NCI-H1436 treated with DMSO at 0.1 percent for 48 hours (cell line): ENCODE measurements at places on chromosomes 7 and 10.

- no peak for DNase-seq
These were observed 54.5 kb downstream of the ELMO1 start for GRCh38 chr7:37394158-37394557.

- DNase-seq = no peak
These were observed 59.1 kb downstream of the ELAPOR2 start for GRCh38 chr7:87000344-87000743.

- DNase-seq = no peak
These were observed 657.2 kb downstream of the INHBA start for GRCh38 chr7:41045556-41046123.

DNA sequence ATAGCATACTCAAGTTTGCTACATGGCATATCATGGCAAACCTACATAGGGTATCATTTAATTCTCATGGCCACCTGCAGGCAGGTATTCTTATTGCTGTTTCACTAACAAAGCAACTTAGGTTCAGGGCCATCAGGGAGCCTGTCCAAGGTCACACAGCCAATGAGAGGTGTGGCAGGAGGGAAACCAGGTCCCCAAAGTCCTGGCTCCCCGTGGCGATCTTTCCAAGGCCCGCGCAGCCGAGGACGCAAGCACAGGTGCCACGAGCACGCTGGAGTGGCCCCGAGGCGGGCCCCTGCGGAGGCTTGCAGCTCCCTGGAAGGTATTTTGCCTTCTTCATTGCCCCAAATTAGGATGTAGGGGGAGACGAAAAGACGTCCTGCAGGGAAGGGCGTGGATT, 20.8 kb downstream of the PRKAG2 start:
- no peak for DNase-seq

DNA sequence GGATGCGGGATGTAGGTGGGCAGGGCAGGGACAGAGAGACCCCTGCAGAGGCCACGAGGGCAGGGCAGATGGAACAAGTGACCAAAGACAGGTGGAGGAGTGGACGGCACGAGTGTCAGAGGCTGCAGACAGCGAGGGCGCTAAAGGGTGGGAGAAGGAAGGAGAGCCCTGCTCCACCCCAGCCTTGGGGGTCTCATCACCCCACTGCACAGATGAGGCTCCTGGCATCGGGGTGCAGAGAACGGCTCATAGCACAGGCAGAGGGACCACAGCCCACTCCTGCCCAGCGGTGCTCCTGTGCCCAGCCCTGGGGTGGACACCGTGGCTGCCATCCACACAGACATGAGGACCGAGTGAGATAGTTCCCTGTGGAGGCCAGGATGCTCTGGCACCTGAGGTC, 2.2 kb upstream of the LAT2 start:
- DNase-seq = no peak

DNA sequence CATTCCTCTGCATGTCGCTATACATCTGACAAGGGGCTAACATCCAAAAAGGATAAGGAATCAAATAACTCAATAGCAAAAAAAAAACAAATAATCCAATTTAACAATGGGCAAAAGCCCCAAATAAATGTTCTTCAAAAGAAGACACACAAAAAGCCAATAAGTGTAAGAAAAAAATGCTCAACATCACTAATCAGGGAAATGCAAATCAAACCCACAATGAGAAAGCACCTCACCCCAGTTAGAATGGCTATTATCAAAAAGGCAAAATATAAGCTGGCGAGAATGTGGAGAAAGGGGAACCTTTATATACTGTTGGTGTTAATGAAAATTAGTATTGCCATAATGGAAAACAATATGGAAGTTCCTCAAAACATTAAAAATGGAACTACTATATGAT, 14.3 kb downstream of the ARHGAP12 start:
- no peak for DNase-seq

DNA sequence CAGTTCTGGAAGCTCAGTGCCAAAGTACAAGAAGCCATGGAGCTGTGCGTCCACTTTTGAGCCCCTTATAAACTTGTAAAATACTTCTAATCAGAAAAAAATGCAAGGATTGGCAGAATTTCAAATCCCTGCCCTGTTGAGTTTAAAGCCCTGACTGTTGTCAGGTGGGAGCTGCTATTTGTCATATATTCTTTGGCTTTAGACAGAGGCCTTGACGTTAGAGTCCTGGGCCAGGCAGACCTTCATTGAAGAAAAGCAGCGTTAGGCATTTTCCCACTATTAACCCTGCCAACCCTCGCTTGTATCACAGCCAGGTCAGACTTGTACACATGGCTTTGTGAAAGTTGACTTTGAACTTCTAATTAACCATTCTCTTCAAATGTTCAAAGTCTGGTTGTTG, 155.4 kb downstream of the TWIST1 start:
- DNase-seq = no peak

GRCh38 chr10:2509081-2509531, 558.2 kb upstream of the PFKP start:
- DNase-seq = no peak

GRCh38 chr7:40922316-40922670, 780.6 kb downstream of the INHBA start:
- no peak for DNase-seq

DNA sequence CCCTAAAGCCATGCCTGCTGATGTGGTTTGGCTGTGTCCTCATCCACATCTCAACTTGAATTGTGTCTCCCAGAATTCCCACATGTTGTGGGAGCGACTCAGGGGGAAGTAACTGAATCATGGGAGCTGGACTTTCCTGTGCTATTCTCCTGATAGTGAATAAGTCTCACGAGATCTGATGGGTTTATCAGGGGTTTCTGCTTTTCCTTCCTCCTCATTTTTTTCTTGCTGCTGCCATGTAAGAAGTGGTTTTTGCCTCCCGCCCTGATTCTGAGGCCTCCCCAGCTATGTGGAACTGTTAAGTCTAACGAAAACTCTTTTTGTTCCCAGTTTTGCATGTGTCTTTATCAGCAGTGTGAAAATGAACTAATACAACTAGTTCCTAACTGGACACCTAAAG, 11.8 kb downstream of the MACROH2A2 start:
- DNase-seq = no peak

GRCh38 chr10:93123766-93124165, 50.1 kb downstream of the CYP26A1 start:
- no peak for DNase-seq

DNA sequence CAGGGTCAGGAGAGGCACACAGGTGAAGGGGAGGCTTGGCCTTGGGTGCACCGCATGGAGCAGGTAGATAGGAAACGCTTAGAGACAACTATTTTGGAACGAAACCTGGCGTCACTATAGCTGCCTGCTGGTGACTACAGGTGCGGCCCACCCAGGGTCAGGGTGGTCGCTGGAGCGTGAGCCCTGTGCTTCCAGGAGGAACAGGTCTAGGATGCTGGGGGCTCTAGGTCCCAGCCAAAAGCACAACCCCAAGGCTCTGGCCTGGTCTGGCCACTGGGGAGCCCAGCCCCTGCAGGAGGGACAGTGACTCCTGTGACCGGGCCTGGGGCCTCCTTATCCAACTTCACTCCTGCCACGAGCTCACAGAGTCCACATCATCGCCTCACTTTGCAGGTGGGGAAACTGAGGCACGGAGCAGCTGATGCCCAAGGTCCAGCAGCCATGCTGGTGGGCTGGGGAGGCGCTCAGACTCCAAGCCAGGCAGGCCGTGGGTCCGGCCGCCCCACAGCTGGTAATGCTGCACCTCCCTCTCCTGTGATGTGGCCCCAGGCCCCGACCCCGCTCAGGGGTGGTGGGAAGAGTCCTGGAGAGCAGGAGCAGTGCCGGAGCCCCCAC, 9.0 kb downstream of the LFNG start:
- no peak for DNase-seq

DNA sequence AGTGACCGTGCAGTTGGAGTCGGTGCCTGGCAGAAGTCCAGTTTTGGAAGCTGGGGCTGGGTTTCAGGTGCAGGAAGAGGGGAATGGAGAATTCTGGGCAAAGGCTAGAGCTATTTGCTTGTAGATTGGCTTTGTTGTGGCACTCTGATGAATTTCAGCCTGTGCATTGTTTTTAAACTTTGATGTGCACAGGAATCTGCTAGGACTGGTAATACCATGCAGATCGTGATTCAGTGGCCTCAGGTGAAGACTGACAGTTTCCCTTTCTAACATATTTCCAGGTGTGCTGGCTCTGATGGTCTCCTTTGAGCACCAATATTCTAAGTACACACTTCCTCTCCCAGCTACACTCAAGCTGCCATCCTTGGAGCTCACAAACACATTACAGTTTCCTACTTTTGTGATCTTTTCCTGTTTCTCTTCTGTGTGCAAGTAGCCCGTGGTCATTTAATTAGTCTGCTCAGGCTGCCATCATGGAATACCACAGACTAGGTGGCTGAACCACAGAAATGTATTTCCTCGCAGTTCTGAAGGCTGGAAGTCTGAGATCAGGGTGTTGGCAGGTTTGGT, 55.6 kb downstream of the NOC3L start:
- no peak for DNase-seq
